Foreskin keratinocyte (primary cell): ENCODE measurements at places on chromosomes 13 and 19. TPM values are rescaled to one million over a fixed set of nuclear protein-coding genes. Genes with fewer than 3 reads are reported as not detected.

PRR19 gene
- 1.4 and 1.5 TPM in 2 replicates for total RNA-seq

REEP6 gene
- total RNA-seq = 1.1 and 1.4 TPM in 2 replicates

DNA sequence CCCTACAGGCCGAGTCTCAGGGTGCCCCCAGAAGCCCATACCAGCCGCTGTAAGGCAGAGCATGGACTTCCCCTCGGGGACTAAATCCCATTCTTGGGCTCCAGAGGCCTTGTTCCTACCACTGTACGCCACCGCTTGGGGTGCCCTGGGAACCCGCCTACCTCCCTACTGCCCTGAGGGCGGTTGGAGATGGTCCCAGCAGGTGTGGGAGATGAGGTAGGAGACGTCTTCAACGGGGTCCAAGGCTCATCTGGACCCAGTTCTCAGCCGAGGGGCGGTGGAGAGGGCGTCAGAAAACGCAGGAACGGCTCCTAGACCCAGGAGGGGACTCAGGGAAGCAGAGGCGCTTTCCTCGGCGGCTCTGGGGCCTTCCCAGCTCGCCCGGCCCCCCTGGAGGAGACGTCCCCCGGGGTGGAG, 833 bp upstream of the ZIK1 start:
- DNase-seq = no peak

- DNase-seq = peak; percentile 91
Measured at GRCh38 chr13:73803997-73804396, 330.2 kb downstream of the KLF12 start.

DNA sequence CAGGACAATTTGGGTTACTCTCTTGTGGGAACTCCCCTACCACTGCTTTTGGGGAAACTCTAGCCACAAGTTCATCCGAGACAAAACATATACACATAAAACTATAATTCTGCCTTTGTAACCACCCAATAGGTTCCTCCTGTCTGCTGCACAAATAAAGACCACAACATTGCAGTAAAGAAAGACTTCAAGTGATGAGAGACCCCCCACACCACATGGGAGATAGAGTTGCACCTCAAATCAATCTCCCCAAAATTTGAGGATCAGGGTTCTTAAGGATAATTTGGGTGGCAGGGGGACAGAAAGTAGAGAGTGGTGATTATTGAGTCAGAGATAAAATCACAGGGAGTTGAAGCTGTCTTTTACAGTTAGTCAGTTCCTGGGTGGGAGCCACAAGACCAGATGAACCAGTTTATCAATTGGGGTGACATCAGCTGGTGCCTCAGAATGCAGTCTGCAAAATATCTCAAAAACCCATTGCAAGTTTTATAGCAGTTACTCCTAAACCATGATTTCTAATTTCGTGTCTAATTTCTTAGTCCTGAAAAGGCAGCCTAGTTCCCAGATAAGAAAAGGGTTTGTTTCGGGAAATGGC, 1348.5 kb downstream of the PCDH9 start:
- DNase-seq = peak; percentile 50

ZNF540 gene
- total RNA-seq = 0.27 and 0.53 TPM in 2 replicates

DNA sequence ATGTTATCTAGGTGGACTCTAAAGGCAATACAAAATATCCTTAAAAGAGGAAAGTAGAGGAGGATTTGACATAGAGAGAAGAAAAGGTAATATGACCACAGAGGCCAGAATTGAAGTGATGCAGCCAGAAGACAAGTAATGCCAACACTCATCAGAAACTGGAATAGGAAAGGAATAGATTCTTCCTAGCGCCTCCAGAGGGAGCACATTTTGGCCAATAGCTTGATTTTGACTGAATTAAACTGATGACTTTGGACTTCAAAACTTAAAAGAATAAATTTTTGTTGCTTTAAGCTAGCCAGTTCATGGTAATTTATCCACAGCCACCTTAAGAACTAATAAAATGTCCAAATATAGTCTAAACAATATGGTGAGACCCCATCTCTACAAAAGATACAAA, 1921.9 kb downstream of the OLFM4 start:
- DNase-seq = no peak

DNA sequence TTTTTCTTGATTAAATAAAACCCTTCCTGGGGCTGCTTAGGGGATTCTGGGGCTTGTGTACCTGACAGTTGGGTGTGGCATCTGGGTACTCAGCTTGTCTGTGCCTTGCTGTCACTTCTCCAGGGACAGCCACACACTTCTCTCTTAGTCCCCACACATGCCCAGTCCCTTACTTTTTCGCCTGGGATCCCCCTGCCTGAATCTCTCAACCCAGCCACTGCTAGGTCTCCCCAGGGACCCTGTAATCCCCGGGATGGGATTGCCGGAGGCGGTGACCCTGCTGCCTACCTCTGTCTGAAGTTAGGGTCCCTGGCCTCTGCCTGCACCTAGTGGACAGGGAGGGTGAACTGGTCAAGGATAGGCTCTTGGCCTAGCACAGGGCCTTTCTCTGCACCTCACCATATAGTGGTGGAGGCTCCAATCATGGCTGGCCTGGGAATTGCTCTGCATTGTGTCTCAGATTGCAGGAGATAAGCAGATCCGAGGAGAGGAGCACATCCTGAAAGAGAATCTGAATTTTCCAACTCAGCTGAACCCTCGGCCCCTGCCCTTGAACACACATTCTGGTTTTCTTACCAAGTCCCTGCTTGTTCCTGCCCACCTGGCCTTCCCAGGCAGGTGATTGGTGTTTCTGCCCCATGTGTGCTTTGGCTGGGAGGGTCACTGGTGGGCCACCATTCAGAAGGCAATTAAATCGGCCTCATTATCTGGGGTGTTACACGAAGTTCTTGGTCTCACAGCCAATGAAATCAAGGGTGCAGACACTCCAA, 8.7 kb upstream of the ZNF492 start:
- DNase-seq = no peak
